ENCODE measurements at places on chromosomes 13 and 19.

- no peak for DNase-seq
These were observed 12.4 kb downstream of the ZNF552 start for GRCh38 chr19:57802269-57802668.

DNA sequence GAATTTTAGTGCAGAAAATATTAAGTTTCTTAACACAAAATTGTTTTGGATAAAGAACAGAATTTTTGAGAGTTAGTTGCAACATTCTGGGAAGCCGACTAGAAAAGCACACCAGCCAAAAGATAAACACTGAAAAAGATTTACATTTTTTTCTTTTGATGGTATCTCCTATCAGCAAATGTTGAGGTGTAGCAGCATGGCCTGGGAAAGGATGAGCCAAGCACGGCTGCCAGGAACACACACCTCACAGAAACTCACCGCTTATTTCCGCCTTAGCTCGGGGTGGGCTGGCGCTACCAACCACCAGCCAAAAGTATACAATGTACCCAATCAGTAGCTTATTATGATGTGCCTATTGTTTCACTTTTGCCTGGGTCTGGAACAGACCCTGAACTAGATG lies 134.7 kb downstream of the MIPEP start:
- DNase-seq, result no peak

GRCh38 chr19:34096020-34096915 lies 76.0 kb upstream of the LSM14A start:
- no peak for DNase-seq

GRCh38 chr19:5354403-5354802 lies 13.8 kb upstream of the PTPRS start:
- no peak for DNase-seq

DNA sequence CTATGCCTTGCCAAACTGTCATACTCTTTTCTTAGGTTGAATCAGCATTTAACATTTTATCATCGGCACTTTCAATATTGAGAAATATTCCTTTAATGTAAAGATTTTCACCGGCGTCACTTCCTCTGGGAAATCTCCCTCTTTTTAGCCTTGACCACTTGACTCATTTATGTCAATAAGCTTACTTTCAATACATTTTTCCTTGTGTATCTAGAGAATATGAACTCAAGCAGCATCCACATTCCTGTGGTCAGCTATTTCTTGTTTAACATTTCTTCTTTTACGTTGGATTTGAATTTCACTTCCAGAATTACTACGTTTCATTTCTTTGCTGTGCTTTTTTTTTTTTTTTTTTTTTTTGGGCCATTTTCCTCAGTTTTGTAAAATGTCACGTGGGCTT lies 271.2 kb upstream of the HTR2A start:
- peak; percentile 57 for DNase-seq

Data from fibroblast of skin of left quadriceps (primary cell).